ENCODE measurements at places on chromosomes 7 and 10.

- peaks cover 12% of the 10 kb centered on the region for H3K4me1 ChIP-seq
- no peaks in the 10 kb centered on the region for H3K27me3 ChIP-seq
- H3K4me3 ChIP-seq = no peak overlapping the region
- DNase-seq = no peak
- H3K36me3 ChIP-seq = peaks cover 81% of the 10 kb centered on the region
Measured at GRCh38 chr7:107909445-107909844, 18.5 kb downstream of the DLD start.

GRCh38 chr7:150665089-150665748, 20.3 kb upstream of the GIMAP2 start:
- no peak overlapping the region for H3K27ac ChIP-seq
- no peaks in the 10 kb centered on the region for H3K27me3 ChIP-seq
- H3K4me1 ChIP-seq = peaks cover 4% of the 10 kb centered on the region
- no peak overlapping the region for H3K4me3 ChIP-seq
- no peak for DNase-seq

GRCh38 chr7:8217200-8218068, 44.5 kb downstream of the ICA1 start:
- no peak overlapping the region for H3K27ac ChIP-seq
- no peaks in the 10 kb centered on the region for H3K27me3 ChIP-seq

DNA sequence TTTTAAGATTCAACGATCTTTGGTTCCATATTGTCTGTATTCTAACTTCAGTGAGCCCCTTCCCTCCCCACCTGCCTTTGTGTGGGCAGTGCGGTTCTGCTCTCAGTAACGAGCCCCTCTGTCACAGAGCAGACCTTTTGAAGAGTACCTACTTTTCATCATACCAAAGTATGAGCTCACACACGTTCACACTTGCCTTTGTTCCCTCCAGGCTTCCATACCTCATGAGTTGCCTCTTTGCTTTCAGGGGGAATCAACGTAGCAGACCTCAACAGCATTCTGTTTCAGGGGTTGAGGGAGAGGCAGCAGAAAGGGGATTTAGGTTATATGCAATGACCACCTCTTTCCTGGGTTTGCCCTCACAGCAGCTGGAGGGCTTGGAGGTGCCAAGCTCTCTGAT, 211.4 kb upstream of the MDFIC start:
- H3K4me3 ChIP-seq = no peak overlapping the region
- DNase-seq = no peak
- H3K27ac ChIP-seq = no peak overlapping the region
- H3K4me1 ChIP-seq = no peaks in the 10 kb centered on the region
- H3K36me3 ChIP-seq = no peaks in the 10 kb centered on the region

DNA sequence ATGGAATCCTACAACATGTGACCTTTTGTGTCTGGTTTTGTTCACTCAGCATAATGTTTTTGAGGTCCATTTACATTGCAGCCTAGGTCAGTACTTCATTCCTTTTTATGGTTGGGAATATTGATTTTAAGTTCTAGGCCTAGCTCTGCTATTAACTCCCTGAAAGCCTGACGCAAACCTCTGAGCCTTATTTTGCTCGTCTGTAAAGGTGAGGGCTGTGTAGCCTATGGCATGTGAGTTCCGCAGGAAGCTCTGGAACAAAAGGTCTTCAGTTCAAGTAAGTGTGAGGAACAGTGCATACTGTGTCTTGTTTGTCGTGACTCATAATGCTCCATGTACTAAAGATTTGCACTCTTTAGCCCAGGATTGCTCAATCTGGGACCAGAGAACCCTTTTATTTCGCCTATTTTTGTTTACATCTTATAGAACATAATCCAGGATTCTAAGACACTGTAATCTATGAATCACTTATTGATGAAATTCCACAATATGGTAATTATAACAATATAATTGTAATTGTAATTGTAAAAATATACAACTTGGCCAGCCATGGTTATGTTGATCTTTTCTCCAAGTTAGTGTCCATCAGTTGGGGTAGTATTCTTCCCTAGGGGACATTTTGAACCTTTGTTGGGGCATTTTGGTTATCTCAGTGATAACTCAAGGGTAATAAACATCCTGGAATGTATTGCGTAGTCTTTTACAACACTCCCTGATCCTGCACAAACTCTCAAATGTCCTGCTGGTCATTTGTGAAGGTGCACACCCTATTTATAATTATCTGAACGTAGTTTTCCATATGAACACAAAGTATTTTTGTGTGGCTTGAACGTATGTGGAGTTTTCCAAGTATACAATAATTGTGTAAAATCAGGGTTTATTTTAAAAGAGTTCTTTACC, 184.7 kb downstream of the VTI1A start:
- H3K4me1 ChIP-seq = peaks cover 8% of the 10 kb centered on the region
- no peaks in the 10 kb centered on the region for H3K27me3 ChIP-seq
- no peaks in the 10 kb centered on the region for H3K36me3 ChIP-seq
- H3K27ac ChIP-seq = no peak overlapping the region
- no peak overlapping the region for H3K4me3 ChIP-seq
- no peak for DNase-seq

DNA sequence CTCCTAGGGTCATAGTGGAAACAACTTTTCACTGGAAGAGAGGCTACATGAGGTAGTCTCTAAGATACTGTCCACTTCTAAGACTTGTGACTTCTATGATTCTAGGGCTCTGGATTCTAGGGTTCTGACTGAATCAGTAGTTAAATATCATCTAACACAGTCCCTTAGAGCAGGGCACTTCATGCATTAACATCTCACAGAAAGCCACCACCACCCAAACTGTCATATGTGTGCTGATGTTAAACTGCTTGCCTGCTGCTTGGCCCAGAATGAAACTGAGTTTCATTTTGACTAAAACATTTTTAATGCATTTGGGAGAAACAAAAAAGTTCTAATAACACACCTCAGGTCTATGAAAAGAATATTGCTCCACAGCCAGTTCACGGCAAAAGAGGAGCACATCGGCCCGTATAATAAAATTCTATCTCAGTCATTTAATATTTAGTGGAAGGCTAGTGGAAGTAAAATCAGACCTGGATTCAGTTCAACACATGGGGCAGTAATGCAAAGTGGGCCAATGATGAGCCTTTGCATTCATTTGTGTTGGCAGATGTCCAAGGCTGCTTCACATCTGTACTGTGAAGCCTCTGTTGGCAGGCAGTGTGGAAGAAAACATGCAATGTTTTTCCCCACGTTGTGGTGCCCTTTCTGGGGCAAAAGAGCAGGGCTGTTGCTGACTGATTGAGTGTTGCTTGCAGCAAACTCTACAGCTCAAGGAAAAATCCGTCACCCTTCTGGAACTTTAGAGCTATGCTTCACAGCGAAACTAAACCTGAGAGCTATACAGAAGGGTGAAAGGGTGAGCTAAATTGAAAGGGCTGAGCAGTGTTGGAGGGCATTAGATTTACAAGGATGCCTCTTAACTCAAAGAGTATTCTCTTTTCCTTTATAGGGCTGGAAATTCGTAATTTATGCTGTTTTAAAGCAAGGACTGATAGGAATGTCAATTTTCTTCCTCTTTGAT, 33.5 kb upstream of the AUTS2 start:
- DNase-seq = no peak
- no peaks in the 10 kb centered on the region for H3K36me3 ChIP-seq
- H3K27ac ChIP-seq = no peak overlapping the region
- H3K27me3 ChIP-seq = no peaks in the 10 kb centered on the region
- no peaks in the 10 kb centered on the region for H3K4me1 ChIP-seq

DNA sequence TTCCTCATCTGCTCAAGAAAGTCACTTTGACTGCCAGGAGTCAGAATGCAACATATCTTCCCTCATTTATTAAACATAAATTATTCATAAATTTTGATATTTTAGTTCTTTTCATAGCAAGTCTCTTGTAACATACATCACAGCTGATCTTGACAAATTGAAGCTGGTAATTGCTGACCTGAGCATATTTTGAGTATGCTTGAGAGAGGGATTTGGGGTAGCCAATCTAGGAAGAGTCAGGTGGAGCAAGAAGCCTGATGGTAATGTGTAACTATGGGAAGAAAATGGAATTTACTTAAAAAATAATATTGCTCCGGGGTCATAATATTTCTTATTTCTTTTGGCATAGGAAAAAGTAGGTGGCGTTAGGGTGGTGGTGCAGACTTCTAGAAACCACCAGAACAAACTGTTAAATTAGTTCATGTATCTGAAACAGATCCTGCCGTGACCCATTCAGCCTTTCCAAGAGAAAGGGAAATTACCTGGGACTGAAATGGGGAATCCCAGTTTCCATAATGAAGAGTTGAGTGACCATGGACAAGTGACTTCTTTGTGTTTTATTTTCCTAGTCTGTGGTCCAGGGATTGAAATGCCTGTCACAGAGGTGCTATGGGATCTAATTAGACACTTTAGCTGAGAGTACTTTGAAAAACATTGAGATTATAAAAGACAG, 12.9 kb downstream of the CPED1 start:
- H3K27me3 ChIP-seq = no peaks in the 10 kb centered on the region
- H3K27ac ChIP-seq = peak overlapping the region; percentile 75
- no peak for DNase-seq
- no peak overlapping the region for H3K4me3 ChIP-seq
- H3K4me1 ChIP-seq = peaks cover 55% of the 10 kb centered on the region

DNA sequence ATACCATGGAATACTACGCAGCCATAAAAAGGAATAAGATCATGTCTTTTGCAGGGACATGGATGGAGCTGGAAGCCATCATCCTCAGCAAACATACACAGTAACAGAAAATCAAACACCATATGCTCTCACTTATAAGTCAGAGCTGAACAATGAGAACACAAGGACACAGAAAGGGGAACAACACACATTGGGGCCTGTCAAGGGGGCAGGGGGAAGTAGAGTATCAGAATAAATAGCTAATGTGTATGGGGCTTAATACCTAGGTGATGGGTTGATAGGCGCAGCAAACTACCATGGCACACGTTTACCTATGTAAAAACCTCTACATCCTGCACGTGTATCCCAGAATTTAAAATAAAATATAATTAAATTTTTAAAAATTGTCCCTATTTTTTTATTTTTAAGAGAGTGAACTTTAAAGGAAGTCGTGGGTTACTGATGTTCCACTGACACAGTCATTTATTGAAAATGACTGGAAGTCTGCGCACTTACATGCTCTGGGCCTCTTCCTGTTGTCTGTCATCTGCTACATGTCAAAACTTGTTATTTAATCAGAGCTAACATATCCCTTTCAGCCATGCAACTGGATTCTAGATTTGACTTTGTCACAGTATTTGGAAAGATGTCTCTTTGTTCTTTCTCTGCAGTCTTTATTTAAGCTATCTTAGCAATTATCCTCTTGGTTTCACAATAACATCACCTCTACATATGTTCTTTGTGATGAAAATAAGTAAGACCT, 73.7 kb upstream of the ABCB5 start:
- H3K36me3 ChIP-seq = no peaks in the 10 kb centered on the region
- no peak for DNase-seq

GRCh38 chr10:112383325-112383724, 9.4 kb downstream of the ACSL5 start:
- peaks cover 12% of the 10 kb centered on the region for H3K4me1 ChIP-seq
- peaks cover 3% of the 10 kb centered on the region for H3K36me3 ChIP-seq

GRCh38 chr10:47243791-47244190, 56.2 kb upstream of the GDF10 start:
- no peaks in the 10 kb centered on the region for H3K4me1 ChIP-seq
- H3K36me3 ChIP-seq = no peaks in the 10 kb centered on the region
- peaks cover 12% of the 10 kb centered on the region for H3K27me3 ChIP-seq
- H3K4me3 ChIP-seq = no peak overlapping the region
- no peak overlapping the region for H3K27ac ChIP-seq

DNA sequence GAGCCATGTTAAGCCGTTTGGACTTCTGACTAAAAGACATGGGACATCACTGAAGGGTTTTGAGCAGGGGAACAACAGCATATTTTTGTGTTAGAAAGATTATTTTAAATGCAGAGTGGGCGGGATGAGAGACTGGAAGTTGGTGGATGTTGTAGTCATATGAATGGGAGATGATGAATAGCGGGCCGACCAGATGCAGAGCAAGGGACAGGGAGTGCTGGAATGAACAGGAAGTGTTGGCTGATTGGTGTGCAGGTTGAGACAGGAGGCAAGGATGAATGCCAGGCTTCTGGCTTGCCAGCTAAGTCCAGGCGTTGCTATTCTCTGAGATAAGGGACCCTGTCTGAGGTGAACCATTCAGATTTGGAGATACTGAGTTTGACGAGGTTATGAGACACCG, 38.0 kb downstream of the GAD2 start:
- no peaks in the 10 kb centered on the region for H3K4me1 ChIP-seq
- H3K36me3 ChIP-seq = no peaks in the 10 kb centered on the region
- no peak for DNase-seq
- no peaks in the 10 kb centered on the region for H3K27me3 ChIP-seq
- H3K4me3 ChIP-seq = no peak overlapping the region

GRCh38 chr10:114048472-114048871, 4.8 kb downstream of the ADRB1 start:
- no peak overlapping the region for H3K27ac ChIP-seq
- H3K36me3 ChIP-seq = no peaks in the 10 kb centered on the region
- H3K4me1 ChIP-seq = peaks cover 34% of the 10 kb centered on the region
- DNase-seq = no peak

DNA sequence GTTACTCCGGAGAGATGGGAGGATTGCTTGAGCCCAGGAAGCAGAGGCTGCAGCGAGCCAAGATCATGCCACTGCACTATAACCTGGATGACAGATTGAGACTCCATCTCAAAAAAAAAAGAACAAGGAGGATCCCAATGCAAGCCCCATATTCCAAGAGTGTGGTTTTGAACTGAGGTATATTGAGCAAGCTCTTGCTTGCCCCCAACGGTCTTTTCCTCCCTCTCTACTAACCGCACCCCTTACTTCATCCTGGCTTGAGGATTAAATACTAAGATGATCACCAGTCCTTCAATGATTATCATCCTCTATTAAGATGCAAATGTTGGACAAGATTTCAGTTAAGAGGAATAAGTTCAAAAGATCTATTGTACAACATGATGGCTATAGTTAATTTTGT, 12.5 kb upstream of the SRGN start:
- H3K36me3 ChIP-seq = no peaks in the 10 kb centered on the region
- H3K27me3 ChIP-seq = no peaks in the 10 kb centered on the region
- no peak overlapping the region for H3K4me3 ChIP-seq
- no peak overlapping the region for H3K27ac ChIP-seq
- DNase-seq = no peak
- no peaks in the 10 kb centered on the region for H3K4me1 ChIP-seq

DNA sequence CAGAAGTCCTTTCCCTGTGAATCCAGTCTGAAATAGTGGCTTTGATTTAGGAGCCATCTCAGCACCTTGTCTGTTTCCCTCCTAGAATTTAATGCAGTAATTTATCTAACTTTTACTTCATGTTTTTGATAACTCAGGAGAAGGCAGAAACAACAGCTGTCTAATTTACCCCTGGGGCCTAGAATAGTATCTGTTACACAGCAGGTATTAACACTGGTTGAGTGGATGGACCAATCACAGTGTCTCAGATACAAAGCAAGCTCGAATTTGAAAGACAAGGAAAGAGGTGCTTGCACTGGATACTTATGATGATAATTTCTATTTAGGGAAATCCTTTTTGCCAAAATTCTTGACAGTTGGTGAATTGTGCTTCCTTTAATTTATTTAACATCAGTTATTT, 23.4 kb downstream of the CHRM2 start:
- H3K4me3 ChIP-seq = no peak overlapping the region
- no peak overlapping the region for H3K27ac ChIP-seq
- no peaks in the 10 kb centered on the region for H3K36me3 ChIP-seq
- H3K27me3 ChIP-seq = no peaks in the 10 kb centered on the region

GRCh38 chr7:14902589-14903067, at the start of gene DGKB:
Gene DGKB (minus strand): TSS chr7:14902751.
- no peak for DNase-seq
- no peaks in the 10 kb centered on the region for H3K36me3 ChIP-seq
- H3K27me3 ChIP-seq = peaks cover 5% of the 10 kb centered on the region
- peak within 1 kb of the TSS; percentile 34 for H3K4me3 ChIP-seq
- H3K27ac ChIP-seq = no peak within 1 kb of the TSS
- H3K4me1 ChIP-seq = peaks cover 5% of the 10 kb centered on the region
